Activated CD8-positive, alpha-beta memory T cell treated with anti-CD3 and anti-CD28 coated beads for 4 hours (primary cell): ENCODE measurements at places on chromosomes 4 and X.

DNA sequence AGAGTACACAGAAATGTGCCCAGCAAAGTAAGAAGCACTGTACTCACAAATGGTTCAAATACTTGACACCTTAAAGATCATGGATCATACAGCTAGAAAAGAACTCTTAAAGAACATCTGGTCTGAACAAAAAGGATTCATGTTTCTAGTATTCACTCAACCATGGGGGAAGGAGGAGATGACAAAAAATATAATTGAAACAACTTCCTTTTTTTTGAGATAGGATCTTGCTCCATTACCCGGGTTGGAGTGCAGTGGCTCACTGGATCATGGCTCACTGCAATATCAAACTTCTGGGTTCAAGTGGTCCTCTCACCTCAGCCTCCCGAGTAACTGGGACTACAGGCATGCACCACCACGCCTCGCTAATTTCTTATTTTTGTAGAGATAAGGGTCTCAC, 6.0 kb downstream of the DHX15 start:
- no peak for DNase-seq

DNA sequence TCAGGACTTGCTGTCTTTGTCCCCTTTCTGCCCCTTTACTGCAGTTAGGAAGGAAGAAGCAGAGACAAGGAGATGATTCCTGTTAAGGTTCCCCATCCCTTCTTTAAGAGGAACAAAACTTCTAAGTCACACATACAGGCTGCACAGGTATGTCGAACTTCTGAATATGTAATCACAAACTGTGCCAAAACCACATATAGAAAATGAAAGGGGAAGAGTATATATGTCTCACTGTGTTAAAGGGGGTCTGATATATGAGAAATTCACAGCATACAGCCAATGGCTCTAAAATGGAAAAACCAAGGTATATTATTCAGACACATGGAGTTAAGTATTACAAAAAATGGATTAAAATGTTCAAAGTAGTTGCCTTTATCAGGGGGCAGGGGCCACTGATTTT, 11.7 kb downstream of the CFAP97 start:
- no peak for DNase-seq

GRCh38 chr4:61824454-61824853, 624.3 kb downstream of the ADGRL3 start:
- no peak for DNase-seq

GRCh38 chr4:74385386-74385785, 20.4 kb downstream of the EREG start:
- no peak for DNase-seq

- no peak for DNase-seq
Observed at GRCh38 chr4:182770996-182771514, 146.1 kb downstream of the DCTD start.

GRCh38 chrX:13022926-13023325, 21.5 kb downstream of the FAM9C start:
- no peak for DNase-seq

DNA sequence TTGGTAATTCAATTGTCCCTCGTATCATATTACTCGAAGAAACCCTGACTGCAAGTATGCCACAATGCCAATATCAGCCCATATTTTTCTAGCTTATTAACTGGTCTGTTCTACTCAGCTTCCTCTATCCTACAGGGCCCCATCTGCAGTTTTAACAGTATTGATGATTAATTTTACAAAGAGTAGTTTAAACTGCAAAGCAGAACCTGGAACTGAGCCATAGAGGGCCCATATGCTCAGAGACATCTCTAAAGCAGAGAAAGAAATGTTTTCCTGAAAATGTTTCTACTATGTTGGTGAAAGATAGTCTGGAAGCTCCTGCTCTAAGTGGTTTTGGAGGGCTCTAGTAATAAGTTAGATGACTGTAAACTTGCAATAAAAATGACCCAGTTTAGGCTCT, 259.4 kb upstream of the CENPE start:
- DNase-seq = no peak

- no peak for DNase-seq
Observed at GRCh38 chrX:104922206-104922621, 298.3 kb downstream of the TEX13A start.
